ENCODE measurements at places on chromosomes 12 and 14. TPM values are rescaled to one million over a fixed set of nuclear protein-coding genes. Genes with fewer than 3 reads are reported as not detected.

Gene RFLNA
- not detected for total RNA-seq

Gene LRRC43
- not detected for total RNA-seq

Gene OTOGL
- total RNA-seq: 3.1 TPM

Gene OASL
- 7.6 TPM for total RNA-seq

Gene CEBPE
- not detected for total RNA-seq

Gene BHLHE41
- total RNA-seq: 81.0 TPM

Gene ASCL1
- total RNA-seq: not detected

Gene ZC2HC1C
- total RNA-seq: 9.5 TPM

Gene SRRM4
- total RNA-seq: under 0.01 TPM

DNA sequence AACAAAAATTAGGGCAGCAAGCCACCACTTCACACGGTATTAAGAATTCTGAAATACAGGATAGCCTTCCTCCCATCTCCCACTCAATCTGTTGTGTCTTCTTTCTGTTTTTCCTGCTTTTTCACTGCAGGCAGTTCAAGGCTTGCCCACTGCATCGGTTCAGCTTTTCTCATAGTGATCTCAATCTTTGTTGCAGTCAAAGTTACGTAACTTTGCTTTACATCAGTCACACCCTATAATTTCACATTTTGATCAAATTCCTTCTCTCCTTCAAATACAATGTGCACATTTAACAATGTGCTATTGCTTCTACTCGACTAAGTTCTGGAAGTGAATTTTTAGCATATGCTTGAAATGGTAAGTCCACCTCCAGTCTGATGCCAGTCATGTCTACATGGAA is 217.6 kb downstream of the EFCAB11 start:
- DNase-seq: no peak

DNA sequence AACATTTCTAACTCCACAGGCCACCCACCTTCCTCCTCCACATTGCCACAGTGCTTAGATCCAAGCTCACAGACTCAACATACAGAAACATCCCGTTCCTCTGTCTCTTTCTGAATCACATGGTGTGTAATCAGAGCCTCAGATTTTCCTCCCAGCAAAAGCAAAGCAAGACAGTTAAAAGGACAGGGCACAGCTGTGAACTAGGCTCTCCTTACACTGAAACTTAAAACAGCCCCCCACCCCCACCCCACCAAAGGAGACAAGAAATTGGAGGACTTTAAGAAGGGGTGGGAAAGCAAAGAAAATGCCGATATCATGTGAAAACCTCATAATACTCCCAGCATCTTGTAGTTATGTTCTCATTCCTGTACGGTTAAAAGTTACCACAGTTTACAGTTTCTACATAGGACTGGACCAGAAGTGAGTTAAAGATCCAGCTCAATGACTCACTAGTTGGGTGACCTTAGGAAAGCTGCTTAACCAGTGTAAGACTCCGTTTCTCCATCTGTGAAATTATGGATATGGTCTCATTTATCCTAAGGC is 4.8 kb downstream of the YBX3 start:
- peak; percentile 44 for DNase-seq

GRCh38 chr14:92481811-92482555 is 31.6 kb upstream of the RIN3 start:
- DNase-seq: no peak

- DNase-seq: no peak
These were observed 59.3 kb upstream of the VRK1 start for GRCh38 chr14:96737881-96738280.

DNA sequence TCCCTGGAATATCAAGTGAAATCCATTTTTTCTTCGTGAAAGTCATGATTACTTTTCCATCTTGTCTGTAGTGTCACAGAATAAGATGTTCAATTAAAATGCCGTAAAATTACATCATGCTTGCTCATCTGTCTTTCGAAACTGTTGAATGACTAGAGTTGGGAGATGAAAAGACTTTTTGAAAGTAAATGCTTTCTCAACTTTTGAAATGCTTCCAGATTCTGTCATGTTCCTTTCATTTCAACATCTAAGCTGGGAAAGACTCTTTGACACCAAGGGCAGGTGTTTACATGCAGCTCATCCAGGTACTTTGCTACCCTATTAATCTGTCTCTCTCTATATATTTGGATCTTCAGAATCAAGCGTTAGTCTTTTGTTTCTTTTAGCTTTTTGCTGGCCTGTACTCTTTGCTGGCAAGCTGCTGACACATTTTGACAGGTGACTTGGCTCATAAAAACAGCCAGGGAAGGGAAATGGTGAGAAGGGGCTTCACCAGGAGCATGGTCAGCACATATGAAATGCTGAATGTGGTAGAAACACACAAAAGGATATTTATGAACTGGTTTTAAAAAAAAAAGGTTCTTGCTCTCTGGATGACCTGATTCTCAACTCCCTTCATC is 77.0 kb upstream of the METAP2 start:
- DNase-seq: peak; percentile 78

- peak; percentile 51 for DNase-seq
These were observed 1.2 kb downstream of the SRSF9 start for GRCh38 chr12:120468325-120468820.

GRCh38 chr12:765840-766239 is 13.5 kb downstream of the WNK1 start:
- DNase-seq: no peak

GRCh38 chr12:53413485-53414204 is 10.0 kb upstream of the AMHR2 start:
- DNase-seq: no peak

GRCh38 chr12:4807116-4807783 is 87.0 kb downstream of the GALNT8 start:
- DNase-seq: no peak

GRCh38 chr14:91890291-91890749 is 23.0 kb upstream of the TC2N start:
- no peak for DNase-seq

GRCh38 chr14:92677087-92677668 is 71.2 kb downstream of the LGMN start:
- DNase-seq: no peak

DNA sequence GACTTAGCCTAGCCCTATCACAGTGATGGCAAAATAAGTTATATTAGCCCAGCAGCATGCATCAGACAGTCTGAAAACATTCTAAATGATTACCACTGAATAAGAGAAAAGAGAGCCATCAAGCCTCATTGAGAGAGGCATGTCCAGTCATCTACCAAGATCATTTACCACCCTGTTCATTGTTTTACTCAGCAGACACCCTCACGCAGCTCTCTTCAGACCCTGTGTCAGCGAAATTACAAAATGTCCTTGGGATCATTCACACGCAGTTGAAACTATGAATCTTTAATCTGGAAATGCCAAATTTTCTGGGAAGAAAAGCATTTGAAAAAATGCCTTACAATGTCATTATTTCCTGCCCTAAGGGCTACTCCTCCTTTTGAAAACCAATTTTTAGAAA is 89.5 kb downstream of the PTPRO start:
- no peak for DNase-seq

- peak; percentile 87 for DNase-seq
These were observed 466 bp downstream of the KICS2 start for GRCh38 chr12:64221651-64222008.

DNA sequence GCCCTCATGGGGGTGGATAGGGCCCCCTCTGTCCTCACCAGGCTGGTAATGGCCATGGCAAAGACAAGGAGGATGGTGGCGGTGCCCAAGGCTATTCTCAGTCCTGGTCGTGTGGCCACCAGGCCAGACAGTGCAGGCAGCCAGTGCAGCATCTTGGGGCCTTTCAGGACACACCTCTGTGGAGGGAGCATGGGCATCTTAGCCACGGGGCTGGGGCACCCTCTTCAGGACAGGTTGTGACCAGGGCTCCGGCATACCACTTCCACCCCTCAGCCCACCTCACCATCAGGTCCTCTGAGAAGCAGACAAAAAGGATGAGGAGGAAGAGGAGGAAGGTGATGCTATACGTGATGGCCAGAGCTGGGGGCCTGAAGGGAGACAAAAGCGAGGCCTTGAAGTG is 10.8 kb downstream of the ADCY4 start:
- no peak for DNase-seq

GRCh38 chr12:131188131-131189050 is 234.7 kb downstream of the ADGRD1 start:
- no peak for DNase-seq

DNA sequence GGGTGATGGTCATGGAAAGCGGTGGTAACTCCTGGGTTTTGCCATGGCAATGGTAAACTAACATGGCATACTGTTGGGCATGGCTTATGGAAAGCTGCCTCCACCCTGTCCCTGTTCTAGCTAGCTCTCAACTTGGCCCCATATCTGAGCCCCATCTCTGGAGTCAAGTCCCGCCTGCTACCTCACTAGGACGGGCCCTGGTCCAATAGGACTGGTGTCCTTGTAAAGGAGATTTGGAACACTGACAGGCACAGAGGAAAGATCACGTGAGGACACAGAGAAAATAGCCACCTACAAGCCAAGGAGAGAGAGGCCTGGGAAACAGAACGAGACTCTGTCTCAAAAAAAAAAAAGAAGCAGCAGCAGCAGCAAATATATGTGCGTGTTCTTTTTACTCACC is 59.8 kb downstream of the RNFT2 start:
- DNase-seq: no peak

GRCh38 chr12:98001430-98001829 is 514.0 kb upstream of the TMPO start:
- no peak for DNase-seq

DNA sequence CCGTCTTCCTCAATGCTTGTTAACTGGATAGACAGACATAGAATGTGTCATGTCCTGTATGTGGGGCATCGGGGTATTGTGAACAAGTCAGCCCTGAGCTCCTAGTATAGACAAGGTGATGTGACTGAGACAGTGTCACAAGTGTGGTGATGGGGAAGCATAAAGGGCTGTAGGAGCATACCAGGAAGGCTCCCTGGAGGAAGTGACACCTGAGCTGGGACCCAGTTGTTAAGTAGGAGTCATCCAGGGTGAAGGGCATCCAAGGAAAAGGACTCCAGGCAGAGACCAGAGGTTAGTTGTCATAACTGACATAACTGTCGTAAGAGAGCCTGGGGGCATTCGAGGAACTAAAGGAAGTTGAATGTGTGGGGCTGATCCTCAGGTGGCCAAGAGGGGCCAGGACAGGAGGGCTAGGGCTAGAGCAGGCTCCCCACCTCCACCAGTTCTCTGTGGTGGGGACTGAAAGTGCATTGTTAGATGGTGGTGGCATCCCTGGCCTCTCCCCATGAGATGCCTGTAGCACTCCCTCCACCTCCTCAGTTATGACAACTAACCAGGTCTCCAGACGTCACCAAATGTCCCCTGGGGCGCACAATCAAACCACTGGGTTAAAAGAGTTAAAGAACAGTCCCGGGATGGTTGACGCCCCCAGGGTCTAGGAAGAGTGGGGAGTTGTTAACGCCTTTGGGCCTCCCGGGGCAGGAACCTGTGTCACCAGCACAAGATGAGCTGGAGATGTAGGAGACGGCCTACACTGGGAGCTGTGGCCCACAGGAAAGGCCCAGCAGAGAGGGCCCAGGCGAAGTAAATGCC is 2.4 kb downstream of the FICD start:
- no peak for DNase-seq

DNA sequence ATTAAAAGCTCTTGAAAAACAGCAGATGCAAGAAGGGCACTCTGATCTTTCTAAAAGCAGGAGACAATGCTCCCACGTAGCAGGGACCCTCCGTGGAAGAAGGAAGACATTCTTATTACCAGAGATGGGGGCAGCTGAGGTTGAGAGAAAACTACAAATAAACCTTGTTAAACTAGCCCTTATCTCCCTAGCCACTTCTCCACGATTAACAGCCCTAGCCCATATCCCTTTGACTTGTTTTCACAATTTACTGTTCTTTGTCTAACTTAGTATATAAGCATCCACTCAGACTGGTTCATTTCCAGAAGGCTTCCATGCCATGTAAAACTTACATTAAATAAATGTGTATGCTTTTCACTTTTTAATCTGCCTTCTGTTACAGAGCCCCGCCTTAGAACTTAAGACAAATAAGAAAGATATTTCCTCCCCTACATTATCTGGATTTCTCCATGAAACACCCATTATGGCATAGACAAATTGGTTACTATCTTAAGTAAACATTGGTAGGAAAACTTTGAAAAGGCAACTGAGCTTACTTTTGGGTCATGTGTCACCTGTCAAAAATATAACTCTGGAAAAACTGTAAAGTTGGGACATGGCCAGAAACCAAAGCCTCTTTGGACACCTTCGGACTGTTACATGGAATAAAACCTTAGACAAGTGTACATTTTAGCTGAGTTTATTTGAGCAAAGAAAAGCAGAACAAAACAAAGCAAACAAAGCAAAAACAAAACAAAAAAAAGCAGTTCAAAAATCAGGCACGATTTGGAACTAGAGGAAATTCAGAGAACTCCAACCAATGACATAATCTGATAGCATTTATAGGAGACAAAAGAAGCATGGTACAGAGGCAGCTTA is 4.9 kb upstream of the RNASE1 start:
- DNase-seq: no peak

- no peak for DNase-seq
These were observed 147.1 kb downstream of the TMX1 start for GRCh38 chr14:51386983-51387735.

All from PC-3 (cell line).